ENCODE measurements at places on chromosomes 3 and 15.

GRCh38 chr3:177553579-177553978 lies 356.3 kb upstream of the TBL1XR1 start:
- DNase-seq, result no peak

DNA sequence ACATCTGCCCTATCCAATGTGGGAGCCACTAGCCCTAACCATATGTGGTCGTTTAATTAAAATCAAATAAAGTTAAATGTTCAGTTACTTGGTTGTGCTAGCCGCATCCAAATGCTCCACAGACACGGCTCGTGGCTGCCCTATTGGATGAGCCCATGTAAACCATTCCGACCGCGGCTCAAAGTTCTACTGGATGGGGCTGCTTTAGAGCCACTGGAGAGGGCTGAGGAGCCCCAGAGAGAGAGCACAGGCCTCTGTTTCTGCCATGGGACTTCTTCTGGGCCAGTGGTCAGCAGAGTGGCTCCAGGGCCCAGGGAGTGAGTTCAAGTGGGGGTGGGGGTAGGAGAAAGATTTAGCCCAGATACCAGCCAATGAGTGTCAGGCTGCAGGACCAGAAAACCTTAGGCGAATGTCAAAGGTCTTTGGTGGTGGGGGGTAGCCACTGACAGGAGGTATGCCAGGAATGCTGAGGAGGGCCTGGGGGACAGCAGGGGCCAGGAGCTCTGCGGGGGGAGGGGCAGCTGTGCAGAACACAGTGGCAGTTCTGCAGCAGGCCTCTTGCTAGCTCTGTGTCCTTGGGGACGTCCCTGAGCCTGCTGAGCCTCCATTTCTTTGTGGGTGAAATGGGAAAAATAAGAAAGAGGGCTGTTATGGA lies 30.1 kb downstream of the SPSB4 start:
- no peak for DNase-seq

GRCh38 chr3:195241592-195242355 lies 29.2 kb downstream of the XXYLT1 start:
- no peak for DNase-seq

- no peak for DNase-seq
Observed at GRCh38 chr15:63803106-63803886, 30.5 kb downstream of the HERC1 start.

GRCh38 chr3:49017971-49018706 lies at the start of gene DALRD3:
Gene DALRD3, minus strand, starts transcription at chr3:49018580. Its CDS starts 16 bp downstream, at chr3:49018564.
- no peak for DNase-seq

- DNase-seq, result no peak
Observed at GRCh38 chr3:153254361-153254760, 92.3 kb downstream of the RAP2B start.

DNA sequence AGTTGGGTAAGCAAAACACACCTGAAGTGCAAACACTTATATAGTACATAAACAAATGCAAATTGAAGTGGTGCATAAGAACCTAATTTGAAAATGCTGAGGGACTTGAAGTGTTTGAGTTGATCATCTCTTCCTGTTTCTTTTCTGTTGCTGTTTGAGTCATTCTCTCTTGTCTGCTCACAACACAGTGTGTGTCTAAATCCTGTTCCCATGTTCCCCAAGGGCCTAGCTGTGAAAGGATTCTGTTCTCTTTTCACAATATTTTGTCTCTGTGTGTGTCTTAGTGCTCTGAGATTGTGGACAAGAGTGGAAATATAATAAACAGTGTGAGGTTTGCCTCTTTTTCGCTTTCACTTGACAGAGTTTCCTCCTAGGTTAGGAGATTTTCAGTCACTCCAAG lies 6.1 kb downstream of the CD96 start:
- no peak for DNase-seq

DNA sequence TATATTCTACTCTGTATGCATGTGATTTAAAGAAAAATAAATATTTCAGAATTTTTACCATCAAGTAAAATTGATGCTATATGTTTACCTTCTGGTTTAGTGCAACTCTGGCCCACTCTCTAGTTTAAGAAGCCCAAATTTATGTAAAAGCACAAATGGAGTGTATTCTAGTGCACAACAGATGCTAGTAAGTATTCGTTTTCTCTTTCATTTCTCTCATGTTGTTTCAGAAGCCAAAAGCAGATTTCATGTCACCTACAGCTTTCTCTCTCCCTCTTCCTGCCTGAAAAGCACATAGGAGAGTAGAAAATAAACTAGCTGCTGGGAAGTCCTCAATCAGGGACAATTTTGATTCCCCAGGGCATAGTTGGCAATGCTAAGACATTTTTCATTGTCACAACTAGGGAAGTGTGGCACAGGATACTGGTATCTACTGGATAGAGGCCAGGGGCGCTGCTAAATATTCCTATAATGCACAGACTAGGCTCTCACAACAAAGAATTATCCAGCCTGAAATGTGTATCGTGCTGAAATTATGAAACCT lies 147.4 kb upstream of the ARHGEF26 start:
- DNase-seq, result no peak

GRCh38 chr3:21783839-21784238 lies 32.8 kb upstream of the ZNF385D start:
- DNase-seq, result no peak

- no peak for DNase-seq
Observed at GRCh38 chr3:158093526-158093925, 12.7 kb downstream of the SHOX2 start.

GRCh38 chr3:194107107-194107506 lies 28.8 kb upstream of the HES1 start:
- DNase-seq, result no peak

DNA sequence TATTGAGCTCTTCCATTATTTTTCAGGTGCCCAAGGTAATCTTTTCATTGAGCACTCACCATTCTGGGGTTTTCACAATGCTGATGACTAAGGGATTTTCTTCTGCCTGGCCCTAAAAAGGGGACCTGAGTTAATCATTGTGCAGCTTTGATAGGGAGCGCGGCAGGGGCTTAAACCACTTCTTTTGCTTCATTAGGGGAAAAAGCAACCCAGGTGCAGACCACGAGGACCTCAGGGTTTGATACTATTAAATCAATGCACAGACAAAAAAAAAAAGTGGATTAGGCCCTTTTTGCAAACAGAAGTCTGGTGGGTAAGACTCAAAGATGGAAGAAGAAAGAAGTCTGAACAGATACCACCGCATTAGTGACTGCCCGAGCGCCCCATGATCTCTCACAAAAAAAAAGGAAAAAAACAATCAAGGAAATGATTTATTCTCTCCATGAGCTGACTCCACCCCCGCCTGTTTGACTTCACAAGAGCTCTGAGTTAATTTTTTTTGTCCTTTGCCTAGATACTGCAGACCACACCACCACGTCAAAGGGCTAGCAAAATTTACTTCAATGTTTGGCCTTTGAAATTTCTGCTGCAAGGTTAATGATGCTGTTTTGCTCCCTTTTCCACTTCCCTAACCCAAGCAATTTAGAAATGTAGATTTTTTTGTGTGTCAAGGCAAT lies 78.0 kb upstream of the FEZF2 start:
- no peak for DNase-seq

- no peak for DNase-seq
Observed at GRCh38 chr15:41259546-41260189, 28.6 kb downstream of the CHP1 start.

DNA sequence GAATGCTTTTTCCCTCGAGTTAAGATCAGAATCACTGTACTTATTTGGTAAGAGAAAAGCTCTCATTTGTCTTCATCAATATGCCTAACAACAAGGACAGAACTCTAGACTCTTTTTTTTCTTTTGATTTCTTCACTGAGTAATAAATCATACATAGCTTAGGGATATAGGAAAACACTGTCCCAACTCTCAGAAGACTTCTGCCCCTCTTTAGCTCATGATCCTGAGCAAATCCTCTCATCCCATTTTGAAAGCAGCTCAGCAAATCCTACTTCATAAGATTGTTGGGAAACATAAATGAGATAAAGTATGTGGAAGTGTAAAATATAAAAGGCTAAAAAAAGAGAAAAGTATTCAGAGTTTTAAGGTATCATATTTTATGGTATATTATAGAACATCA lies 141.7 kb downstream of the ATP8B4 start:
- DNase-seq, result no peak

DNA sequence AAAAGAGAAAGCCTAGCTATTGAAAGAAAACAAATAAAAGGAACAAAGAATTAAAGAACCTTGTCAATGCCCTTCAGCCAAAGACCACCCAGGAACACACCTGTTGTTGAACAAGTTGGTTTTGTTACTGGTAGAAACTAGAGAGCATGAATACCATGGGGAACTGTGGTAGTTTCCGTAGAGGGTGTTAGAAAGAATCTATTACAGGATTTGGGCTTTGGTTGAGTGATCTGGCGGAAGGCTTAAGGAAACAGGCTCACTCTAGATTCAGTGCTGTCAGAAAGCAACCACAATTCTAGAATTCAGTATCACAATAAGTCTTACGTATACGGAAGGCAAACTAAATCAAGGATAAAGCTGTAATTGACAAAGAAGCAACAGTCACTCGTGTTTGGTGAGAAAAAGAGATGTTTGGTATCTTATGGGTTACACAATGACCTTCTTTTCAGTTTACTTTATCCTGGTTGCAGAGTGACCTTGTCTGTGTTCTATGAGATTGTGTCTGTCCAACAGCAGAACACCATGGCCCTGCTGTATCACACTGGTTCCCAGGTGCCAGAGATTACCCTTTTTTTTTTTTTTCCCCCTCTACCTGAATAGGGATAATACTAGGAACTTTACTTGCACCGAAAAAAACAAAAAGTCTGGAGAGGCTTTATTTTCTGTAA lies 265.9 kb downstream of the SHQ1 start:
- DNase-seq, result no peak

- DNase-seq, result no peak
Observed at GRCh38 chr15:50890751-50891150, 17.7 kb upstream of the AP4E1 start.

DNA sequence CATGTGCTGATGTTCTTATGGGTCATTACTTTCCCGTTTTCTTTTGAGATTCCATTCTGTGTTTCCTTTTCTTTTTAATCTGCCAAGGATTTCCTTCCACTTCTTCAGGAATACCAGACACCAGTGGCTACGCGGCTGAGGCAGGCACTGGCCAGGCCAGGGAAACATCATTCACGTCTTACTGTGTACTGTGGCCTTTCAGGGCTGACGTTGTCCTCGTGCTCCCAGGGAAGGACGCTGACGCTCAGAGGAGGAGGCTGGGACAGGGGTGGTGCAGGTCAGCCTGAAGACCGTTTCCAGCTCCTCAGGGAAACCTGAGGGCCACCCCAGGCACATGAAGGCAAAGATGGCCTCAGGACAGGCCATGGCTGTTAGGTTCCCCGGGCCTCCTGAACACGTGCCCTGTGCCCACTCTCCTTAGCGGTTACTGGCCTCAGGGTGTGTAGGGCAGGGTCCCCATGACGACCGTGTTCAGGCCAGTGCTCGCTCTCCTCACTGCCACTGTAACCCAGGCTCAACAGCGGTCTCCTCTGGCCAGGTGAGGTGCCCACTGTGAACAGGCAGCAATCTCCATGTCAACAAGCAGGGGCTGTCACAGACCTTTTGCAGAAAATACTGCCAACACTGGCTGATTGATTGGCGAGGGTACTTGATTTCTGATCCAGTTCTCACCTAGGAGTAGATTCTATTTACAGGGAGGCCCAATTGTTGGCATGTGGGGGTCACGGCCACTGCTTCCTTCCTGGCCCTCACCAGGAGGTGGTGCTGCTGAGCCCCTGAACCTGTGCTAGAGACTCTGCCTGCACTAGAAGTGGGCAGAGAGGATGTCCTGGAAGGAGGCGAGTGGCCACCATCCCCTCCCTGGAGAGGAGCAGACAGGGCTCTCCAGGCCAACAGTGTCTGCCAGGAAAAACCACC lies 169.5 kb downstream of the ATP10A start:
- no peak for DNase-seq

DNA sequence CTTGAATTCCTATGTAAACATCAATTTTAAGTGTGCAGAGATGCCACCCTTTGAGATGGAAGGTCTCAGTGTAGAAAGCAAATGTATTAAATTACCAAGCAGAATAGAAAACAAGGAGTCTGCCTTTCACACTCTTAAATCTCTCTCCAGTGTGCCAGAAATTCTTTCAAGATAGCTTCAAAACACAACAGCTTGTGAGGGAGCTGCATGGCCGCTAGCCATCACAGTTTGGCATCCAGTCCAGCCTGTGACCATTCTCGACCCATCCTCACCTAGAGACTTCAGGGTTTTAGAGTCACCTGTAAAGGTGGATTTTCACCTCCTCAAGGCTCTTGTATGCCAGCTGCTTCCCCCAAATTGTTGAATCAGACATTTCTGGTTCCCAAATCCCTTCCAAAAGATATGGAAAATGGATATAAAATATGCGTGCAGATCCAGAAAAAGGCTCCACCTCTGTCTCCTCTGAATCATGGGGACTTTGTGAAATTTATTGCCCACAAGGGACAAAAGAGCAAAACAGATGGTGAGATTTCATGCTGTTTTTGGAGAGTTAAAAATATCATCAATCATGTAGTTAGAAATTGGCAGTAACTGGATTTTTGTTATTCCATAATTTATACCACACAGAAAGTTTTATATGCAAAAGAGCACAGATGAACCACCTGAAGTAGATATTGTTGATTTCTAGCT lies 114.2 kb upstream of the THRB start:
- DNase-seq, result no peak

DNA sequence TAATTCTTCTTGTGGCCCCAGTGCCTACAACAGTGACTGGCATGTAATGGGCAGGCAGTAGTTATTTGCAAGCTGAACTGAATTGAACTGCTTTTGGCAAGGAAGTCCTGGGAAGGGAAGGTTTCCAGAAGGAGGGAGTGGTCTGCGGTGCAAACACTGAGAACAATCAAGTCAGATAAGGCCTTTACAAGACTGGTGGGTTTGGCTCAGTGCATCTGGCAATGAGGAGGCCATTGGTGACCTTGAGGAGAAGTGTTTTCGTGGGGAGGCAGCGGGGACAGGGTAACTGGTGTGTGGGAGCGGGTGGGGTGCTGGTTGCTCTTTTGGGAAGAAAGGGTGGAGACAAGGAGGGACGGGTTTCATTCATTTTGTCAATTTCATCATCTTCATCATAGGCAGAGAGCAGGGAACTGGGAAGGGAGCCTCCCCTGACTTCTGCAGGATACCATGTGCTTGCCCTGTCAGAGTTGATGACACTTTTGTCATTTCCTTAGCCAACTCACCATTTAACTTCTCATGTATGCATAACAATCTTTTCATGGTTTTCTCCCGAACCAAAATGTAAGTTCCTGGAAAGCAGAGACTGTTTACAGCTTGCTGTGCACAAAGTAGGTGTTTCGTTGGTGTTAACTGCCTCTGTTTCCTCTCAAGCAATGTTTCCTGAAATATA lies 8.4 kb upstream of the EHD4 start:
- DNase-seq, result no peak

Data from stimulated activated CD4-positive, alpha-beta T cell treated with anti-CD3 and anti-CD28 coated beads, Interleukin-1b, Interleukin-23, amount 100 ng/mL, for 1 hour (primary cell).